Right atrium auricular region (tissue), 2 donors: ENCODE measurements at places on chromosomes 2 and 18. TPM values are rescaled to one million over a fixed set of nuclear protein-coding genes. Genes with fewer than 3 reads are reported as not detected.

ALPG gene
- total RNA-seq = not detected

SERPINB8 gene
- 8.4 TPM for total RNA-seq

SULT1C4 gene
- 16.0 TPM for total RNA-seq

SCYGR1 gene
- not detected for total RNA-seq

PRSS56 gene
- not detected for total RNA-seq

ST8SIA3 gene
- not detected for total RNA-seq

LRP2 gene
- total RNA-seq = 8.1 TPM

SERPINB12 gene
- total RNA-seq = not detected

NLRC4 gene
- total RNA-seq = 0.15 TPM

IL36G gene
- total RNA-seq = not detected

MPP4 gene
- not detected for total RNA-seq

EPB41L3 gene
- 22.5 TPM for total RNA-seq

LBH gene
- total RNA-seq = 54.6 TPM

C2orf66 gene
- total RNA-seq = not detected

CD8B gene
- 0.33 TPM for total RNA-seq

SPP2 gene
- total RNA-seq = not detected

ASXL3 gene
- 4.8 TPM for total RNA-seq

CACNB4 gene
- 0.37 TPM for total RNA-seq

KATNAL2 gene
- total RNA-seq = 2.2 TPM

PSMA8 gene
- total RNA-seq = not detected

CDH2 gene
- 269 TPM for total RNA-seq

GLS gene
- 53.7 TPM for total RNA-seq

ING5 gene
- total RNA-seq = 32.7 TPM

MAPRE2 gene
- total RNA-seq = 133 TPM

GNAL gene
- 2.7 TPM for total RNA-seq

OTOS gene
- not detected for total RNA-seq

CABLES1 gene
- total RNA-seq = 6.9 TPM

GPR155 gene
- total RNA-seq = 13.7 TPM

DCDC2C gene
- not detected for total RNA-seq

ALPI gene
- not detected for total RNA-seq

RTP5 gene
- not detected for total RNA-seq

ANO7 gene
- 1.3 TPM for total RNA-seq

POTEF gene
- total RNA-seq = not detected

SOX11 gene
- 0.11 TPM for total RNA-seq

RTKN gene
- total RNA-seq = 10.4 TPM

FEV gene
- total RNA-seq = not detected

PPP1R1C gene
- 5.4 TPM for total RNA-seq

CHRND gene
- not detected for total RNA-seq

TDRD15 gene
- total RNA-seq = not detected

CNGA3 gene
- not detected for total RNA-seq

STPG4 gene
- total RNA-seq = not detected

TNFAIP6 gene
- total RNA-seq = 5.2 TPM

DSG4 gene
- total RNA-seq = not detected
